ENCODE measurements at places on chromosomes 6 and 20.

- no peak for DNase-seq
These were observed 2.9 kb downstream of the CPNE5 start for GRCh38 chr6:36836111-36837021.

DNA sequence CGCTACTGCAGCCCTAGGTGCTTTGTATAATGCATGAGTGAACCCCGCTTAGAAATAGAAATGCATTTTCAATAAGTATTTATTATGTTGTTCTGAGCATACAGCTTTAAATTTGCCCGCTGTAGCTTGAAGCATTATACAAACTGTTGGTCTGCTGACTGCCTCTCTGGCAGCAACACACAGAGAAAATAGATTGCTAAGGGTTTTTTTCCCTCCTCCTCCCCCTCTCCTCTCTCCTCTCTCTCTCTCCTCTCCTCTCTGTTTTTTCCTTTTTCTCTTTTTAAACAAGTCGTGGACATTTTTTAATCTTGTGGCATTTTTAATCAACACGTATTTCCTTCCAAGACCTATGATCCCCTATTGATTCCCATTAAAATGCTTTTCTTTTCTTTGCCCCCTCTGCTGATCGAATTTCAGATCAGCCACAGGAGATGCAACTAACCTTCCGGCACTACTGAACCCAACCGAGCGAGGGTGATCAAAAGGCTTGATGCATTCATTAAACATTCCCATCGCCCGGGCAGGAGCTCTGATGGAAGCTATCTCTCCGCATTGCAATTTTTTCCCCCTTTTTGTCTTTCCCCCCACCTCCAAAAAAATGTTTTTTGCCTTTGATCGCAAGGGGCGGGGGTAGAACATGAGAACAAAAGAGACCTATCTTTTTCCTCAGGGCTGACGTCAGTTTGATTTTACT lies 90.7 kb upstream of the ARID1B start:
- peak; percentile 43 for DNase-seq

GRCh38 chr20:24418731-24419130 lies 50.7 kb upstream of the SYNDIG1 start:
- DNase-seq = no peak

DNA sequence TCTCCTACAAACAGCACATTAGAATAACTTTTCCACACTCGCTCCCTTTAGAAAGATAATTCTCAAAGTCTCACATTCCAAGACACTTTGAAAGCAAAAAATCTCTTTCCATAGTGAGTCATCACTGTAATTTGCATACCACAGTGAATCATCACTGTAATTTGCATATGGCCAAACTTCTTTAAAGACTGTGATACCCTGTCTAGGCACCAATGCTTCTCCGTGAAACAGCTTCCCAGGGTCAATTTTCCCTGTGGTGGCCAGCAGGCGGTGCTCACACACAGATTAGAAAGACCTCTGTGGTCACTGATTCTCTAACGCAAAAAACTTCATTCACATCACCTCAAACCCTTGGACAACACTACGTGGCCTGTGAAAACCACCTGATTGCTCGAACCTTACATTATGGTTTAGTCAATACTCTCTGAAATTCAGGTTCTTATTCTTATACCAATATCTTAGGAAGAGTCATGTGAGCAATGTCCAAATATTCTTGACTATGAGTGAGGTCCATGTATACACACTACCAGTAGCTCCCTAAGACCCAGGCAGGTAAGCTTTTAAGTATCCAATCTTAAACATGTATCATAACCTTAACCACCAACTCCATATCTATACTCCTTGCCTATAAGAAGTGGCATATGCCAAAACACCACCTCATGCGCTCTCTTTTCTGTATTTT lies 78.5 kb upstream of the PHACTR1 start:
- peak; percentile 63 for DNase-seq

- DNase-seq = no peak
These were observed 87.2 kb upstream of the STXBP5 start for GRCh38 chr6:147117011-147117410.

DNA sequence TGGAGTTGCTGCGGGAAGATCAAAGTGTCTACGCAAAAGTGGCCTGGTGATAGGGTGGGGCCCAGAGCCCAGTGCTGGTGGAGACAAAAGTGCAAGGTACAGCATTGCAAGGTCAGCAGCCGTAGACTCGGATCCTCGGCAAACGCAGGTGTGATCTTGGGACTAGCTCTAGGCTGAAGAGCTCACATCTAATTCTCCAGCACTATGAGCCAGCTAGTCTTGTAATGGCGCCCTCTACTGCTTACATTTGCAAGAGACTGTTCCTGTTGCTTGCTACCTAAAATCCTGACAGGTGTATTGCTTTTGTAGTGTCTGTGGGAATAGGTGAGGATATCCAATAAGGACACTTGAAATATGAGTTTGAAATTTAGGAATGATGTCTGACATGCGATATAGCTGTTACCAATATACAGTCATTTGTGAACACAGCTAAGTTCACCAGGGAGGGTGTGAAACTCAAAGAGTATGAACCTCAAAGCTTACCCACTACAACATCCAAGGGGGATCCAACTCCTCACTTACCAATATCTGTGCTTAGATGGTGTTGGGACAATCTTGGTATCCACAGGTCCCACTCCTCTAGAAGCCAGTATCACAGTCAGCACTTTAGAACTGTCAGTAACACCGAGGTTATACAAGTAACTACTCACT lies 58.4 kb downstream of the PDE7B start:
- peak; percentile 12 for DNase-seq

- no peak for DNase-seq
These were observed 17.6 kb upstream of the SERPINB9 start for GRCh38 chr6:2920671-2921112.

DNA sequence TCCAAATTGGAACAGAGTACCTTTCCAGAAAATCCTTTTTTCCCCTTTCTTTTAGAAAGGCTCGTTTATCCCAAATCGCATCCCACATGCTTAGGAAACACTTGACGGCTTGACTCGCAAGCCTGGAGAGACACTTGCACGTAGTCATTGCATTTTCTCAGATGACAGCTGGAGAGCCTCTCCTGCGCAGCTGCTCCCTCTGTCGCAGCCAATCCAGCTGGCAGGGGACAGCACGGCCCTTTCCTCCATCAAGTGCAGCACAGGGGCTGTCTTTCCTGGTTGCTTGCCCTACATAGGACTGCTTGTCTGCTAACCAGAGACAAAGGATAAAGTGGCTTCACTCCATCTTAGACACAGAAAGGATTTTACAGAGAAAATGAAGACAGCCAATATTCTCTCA lies 77.6 kb upstream of the RGS17 start:
- DNase-seq = no peak

DNA sequence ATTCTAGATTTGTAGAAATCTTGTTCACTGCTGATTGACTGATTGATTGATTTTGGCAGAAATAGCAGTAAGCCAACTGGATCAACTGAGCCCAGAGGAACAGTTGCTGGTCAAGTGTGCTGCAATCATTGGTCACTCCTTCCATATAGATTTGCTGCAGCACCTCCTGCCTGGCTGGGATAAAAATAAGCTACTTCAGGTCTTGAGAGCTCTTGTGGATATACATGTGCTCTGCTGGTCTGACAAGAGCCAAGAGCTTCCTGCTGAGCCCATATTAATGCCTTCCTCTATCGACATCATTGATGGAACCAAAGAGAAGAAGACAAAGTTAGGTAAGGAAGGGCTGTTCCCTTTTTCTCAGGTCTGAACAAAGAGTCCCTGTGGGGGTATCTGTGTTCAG lies 31.2 kb downstream of the TREML1 start:
- no peak for DNase-seq

- no peak for DNase-seq
These were observed 478.0 kb downstream of the MMUT start for GRCh38 chr6:48985025-48985424.

DNA sequence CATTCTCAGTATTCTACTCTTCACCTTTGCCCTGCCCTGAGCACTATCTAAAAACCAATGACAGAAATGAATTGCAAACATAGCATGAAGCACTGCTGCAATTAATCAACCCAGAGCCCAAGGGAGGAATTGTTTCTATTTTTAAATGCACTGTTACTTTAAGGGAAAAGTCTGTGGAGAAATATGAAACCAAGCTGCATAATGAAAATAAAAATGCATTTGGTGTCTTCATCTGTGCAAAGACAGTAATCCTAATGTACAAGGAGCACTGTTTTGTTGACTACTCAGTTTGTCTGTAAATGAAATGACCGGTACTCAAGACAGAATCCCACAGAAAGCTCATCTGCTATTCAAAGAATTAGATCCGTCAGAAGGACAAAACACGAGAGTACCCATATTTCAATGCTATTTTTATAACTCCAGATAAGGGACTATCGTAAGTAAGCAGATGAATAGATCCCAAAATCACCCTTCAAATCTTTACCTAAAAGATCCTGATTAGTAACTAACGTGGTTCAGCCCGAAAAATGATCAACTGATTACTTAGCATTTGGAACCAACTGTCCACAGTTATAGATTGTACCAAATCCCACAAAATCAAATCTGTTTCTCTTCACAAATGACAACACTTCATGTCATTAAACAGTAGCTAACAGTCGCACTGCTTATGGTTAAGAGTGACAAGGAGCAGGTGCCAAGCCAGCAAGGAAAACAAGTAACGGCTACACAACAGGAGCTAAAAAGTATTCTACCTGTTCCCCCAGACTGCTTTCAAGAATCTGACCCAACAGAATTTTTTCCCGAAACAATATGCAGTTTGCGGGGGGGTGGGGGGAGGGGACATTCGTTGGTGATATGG lies 2.4 kb downstream of the KIF13A start:
- DNase-seq = no peak

DNA sequence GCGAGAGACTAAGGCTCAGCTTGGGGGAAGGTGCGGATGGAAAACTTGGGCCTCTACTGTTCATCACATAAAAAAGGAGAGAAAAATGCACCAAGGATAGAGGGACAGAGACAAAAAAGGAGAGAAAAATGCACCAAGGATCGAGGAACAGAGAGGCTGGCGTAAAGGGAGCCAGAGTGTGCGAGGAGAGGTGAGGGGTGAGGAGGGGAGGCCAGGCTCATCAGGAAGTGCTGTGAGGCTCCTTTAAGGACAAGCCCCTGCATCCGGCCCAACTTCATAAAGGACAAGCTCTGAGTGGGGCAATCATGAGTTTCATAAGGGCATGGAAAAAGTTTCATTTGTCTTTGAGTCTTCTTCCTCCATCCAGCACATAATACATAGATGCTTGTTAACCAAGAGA lies 117.2 kb upstream of the NXT1 start:
- no peak for DNase-seq

DNA sequence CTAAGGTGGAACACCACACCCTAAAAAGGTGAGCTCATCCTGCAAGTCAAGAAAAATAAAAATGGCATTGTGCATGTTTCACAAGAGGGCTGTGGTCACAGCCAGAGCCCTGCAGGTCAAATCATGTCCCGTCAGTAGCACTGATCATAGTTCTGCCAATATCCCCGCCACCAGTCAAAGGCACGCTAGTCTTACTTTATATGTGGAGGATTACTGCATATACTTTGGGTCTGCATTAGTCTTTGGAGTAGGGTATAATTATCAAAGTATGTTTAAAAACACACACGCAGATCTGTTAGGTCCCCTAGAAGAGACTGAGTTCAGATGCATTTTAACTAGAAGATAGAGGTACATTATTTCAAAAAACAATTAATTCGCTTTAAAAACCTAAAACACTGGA lies 1.8 kb downstream of the PERP start:
- DNase-seq = peak; percentile 46

GRCh38 chr6:69816569-69816968 lies 19.8 kb upstream of the LMBRD1 start:
- DNase-seq = no peak

GRCh38 chr6:75142721-75143120 lies 63.1 kb downstream of the COL12A1 start:
- DNase-seq = no peak
